ENCODE measurements at places on chromosomes 5 and 9.

- DNase-seq = no peak
These were observed 330.0 kb downstream of the EBF1 start for GRCh38 chr5:158769696-158770095.

DNA sequence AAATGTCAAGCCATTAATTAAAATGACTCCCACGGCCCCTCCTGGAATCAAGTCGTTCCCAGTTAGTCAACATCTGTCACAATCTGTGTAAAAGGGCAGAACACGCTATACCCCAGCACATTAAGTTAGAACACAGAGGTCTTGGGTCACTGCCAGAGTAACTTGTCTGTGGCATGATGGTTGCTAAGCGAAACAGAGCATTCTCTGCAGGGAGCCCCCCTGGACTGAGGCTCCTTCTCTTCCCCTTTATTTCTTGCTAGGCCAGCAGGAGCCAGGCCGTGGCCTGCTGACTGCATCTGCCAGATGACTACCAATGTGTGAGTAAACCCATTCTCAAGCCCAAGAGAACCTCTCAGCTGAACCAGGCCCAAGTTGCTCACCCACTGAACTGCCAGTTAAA, 51.9 kb upstream of the ZBED3 start:
- DNase-seq = no peak

GRCh38 chr5:65482736-65483545, 1.2 kb upstream of the ADAMTS6 start:
- DNase-seq = peak; percentile 72

DNA sequence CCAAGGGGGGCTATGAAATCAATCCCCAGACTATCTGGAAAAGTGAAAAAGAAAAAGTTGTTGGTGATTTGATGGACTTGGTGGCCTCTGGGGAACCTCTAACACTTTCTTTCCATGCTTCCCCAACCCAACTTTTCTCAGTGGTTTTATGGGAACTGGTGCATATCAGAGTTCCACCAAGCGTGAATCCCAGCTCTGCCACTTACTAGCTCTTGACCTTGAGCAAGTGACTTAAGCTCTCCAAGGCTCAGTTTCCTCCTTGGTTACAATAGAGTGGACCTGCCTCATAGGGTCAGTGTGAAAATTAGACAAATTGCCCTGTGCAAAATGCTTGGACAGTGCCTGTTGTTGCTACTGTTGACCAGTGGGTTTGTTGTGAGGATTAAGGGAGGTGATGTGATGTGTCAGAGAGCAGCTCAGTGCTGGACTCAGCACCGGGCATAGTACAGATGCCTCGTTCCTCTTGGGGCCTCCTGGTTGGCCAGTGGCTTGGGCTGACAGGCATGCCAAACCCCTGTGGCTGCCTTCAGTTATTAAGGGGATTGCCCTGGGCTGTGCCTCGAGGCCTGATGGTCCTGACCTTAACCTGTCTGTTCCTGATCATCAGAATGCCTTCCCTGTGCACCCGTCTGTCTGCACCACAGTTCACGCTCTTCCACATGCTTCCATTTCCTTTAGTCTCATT, 49.3 kb downstream of the COL15A1 start:
- DNase-seq = no peak

DNA sequence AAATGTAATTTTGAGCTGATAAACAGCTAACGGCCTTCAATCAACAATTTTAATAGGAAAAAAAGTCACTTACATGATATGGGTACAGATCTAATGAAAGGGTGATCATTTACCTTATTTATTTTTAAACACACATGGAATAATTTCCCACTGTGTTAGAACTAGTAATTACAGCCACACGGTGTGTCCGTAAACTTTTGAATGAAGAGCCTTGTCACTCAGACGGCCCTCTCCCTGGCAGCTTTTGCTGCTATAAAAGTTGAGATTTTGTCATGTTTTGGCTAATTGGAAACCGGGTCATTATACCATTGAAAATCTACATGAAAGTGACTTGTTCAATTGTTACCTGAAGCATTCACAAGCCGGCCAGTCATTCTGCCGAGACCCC, 15.7 kb downstream of the CFAP77 start:
- DNase-seq = no peak

- DNase-seq = no peak
These were observed 9.8 kb downstream of the VDAC1 start for GRCh38 chr5:133994990-133995333.

- DNase-seq = no peak
These were observed 10.8 kb downstream of the UBE2D2 start for GRCh38 chr5:139571966-139572365.

- peak; percentile 86 for DNase-seq
These were observed 20.2 kb upstream of the WHRN start for GRCh38 chr9:114525513-114525912.
